ENCODE measurements at places on chromosomes 6 and 20.

DNA sequence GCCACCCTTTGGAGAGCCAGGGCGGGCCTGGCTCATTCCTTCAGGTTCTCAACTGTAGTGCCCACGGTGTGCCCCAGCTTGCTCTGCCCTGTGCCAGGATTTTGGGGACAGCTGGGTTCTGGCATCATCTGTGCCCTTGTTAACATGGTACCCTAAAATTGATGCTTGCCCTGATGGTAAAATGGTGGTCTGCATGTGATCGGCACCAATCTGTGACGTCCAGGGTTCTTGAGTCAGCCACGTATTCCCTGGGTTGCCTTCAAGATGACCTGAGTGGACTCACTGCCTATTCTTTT is 31.2 kb upstream of the APCDD1L start:
- DNase-seq: no peak

GRCh38 chr6:42520786-42521607 is 42.8 kb upstream of the UBR2 start:
- DNase-seq: no peak

DNA sequence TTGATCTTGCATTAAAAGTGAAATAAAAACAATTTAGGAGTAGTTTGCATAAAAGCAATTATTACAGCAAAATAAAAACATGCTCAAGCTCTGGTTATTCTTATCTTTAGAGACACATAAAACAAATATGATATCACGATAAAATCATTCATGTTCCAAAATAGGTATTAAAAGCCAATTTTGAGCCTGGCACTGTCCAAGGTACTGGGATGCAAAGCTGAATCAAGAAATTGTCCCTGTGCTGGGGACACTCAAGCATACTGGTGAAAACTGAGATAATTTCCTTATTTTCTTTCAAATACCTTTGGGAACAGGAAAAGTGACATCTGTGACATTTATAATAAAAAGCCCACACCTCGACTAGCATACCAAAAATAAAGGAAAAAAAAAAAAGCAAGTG is 931 bp upstream of the MTCL3 start:
- DNase-seq: no peak

GRCh38 chr20:49631061-49631716 is 63.3 kb upstream of the PTGIS start:
- no peak for DNase-seq

- no peak for DNase-seq
Measured at GRCh38 chr20:54177378-54177777, 3.6 kb upstream of the CYP24A1 start.

DNA sequence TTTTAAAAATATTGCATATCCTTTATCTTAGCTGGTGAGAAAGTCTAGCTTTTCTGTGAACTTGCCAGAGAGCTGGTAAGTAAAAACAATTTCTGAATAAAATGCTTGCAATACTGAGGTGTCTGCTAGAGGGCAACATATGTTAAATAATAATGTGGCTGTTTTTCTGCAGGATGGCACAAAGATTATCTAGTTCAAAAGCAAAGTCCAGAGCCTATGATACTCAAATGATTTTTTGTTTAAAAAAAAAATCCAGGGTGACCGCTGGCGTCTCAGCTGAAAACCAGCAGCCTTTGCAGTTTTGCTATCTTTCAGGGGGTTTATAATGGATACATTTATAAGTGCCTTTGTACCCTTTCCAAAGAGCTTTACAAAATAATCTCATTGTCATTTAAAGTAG is 194.9 kb downstream of the PHACTR1 start:
- DNase-seq: no peak

DNA sequence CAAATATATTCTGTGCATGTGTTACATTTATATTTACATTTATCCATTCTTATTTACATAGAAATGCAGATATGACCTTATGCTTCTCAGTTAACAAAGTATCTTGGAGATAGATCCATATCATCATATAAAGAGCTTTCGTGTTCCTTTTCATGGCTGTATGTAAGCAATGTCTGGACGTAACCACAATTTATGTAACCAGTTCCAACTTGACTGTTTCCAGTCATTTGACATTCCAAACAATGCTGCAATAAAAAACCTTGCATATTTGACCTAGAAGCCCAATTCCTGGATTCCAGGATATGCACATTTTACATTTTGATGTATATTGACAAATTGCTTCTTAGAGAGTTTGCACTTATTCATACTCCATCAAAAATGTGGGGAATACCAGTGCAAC is 113.7 kb upstream of the F13A1 start:
- no peak for DNase-seq

- no peak for DNase-seq
Measured at GRCh38 chr6:84579404-84579803, 185.0 kb downstream of the TBX18 start.

DNA sequence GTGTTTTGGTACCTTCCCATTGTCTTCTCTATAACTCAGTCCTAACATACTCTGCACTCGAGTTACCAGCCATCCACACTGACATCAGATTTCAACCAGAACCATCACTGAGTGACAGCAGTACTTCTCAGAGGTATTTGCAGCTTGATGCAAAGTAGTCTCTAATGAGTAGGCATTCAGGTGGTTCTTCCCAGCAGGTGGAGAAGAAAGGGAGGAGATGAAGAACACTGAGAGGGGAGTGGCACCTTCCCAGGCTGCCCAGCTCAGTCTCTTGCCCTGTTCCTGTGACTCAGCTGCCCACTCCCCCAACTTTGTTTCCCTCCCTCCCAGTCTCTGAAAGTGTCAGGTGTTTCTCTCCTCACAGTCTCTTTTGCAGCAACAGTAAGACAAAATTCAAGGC is 38.7 kb upstream of the SMIM28 start:
- no peak for DNase-seq

- no peak for DNase-seq
Measured at GRCh38 chr6:161561908-161562307, 288.0 kb upstream of the AGPAT4 start.

GRCh38 chr6:43396408-43397149 is 27.1 kb upstream of the ZNF318 start:
- DNase-seq: no peak

DNA sequence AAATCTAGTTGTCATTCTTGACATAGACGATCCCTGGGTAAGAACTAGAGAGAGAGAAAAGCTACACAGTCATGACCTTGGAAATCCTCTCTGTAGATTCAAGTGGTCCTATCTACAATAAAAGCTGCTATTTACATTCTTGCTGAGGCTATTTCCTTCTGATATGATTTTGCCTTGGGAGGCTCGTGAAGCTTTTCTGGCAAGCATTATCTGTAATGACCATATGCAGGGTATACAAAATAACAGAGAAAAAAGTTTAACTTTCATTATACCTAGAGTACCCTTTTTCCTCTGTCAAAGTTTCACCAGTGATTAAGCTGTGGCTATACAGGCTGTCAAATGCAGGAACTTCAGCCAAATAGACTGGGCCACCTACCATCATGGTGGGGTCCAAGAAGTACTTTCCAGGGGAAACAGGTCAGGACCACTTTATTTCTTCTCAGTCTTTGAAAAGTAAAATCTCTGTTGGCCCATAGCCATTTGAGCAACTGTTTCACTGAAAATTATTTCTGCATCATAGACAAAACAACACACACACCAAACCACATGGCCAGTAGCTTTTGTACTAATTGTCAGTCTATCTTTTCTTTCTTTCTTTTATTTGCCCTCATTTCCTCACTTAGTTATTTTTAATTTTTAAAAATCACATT is 677.0 kb upstream of the ID4 start:
- DNase-seq: no peak

GRCh38 chr20:53322651-53323050 is 271.0 kb downstream of the ZNF217 start:
- no peak for DNase-seq

DNA sequence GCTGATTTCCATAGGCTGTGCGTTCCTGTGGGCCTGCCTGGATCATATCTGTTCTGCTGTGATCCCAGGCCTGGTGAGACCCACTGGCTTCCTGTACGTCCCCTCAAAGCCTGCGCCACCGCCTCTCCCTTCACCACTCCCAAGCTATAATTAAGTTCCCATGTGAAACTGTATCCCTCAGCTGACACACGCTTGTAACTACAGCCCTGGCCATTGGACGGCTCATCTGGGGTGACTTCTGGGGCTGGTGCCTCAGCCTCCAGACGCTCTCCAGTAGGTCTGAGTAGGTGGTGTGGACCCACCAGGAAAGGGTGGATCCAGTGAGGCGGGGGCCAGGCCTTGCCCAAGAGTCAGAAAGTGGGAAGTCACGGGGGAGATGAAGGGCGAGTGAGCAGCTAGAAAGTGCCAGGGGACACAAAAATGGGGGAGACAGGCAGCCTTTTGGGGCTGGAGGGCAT is 21.0 kb downstream of the PPARD start:
- DNase-seq: no peak

- no peak for DNase-seq
Measured at GRCh38 chr6:17054647-17055046, 47.2 kb upstream of the STMND1 start.

GRCh38 chr6:108359901-108360882 is 65.3 kb downstream of the AFG1L start:
- DNase-seq: no peak

DNA sequence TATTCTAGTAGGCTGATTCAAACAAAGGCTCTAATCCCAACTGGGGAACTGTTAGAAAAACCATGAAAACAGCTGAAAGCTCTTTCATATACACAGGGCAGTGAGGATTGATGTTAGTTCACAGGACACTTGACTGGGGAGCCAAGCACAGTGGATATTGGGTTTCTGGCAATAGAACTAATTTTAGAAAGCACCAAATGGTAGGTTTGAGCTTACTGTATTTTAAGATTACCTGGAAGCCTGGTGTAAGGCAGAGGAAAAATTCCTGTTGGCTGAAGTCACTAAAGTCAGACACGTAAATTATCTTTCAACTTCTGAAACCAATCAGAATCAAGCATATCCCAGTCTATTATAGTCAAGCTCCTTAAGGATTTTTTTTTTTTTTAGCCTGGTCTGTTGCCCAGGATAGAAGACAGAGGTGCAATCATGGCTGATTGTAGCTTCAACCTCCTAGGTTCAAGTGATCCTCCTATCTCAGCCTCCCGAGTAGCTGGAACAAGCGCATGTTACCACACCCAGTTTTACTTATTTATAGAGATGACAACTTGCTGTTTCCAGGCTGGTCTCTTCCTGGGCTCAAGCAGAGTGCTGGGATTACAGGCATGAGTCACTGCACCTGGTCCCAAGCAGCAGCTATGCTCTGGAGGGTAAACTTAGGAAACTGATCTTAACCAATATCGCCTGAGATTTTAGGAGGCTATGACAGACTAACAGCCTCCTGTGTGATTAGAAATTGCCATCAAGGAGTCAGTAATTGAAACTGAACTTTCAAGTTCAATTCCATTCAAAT is 32.5 kb upstream of the SYNCRIP start:
- no peak for DNase-seq

DNA sequence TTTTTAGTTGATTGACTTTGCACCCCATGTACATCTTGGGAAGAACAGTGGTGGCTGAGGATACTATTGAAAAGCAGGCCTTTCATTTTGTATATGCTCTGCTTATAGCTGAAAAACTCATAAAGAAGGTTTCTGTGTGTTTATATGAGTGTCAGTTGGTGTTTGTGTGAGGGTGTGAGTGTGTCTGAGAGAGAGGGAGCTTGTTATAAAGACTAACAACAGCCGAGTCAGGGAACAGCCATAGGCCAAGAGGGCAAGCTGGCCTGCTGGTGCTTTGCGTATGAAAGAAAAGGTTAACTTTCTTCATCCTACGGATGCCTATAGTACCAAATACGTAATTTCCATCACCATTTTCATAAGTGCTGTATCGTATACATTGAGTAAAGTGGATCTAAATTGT is 88.3 kb downstream of the MTHFD1L start:
- no peak for DNase-seq

GRCh38 chr6:45741437-45742171 is 274.1 kb downstream of the CLIC5 start:
- no peak for DNase-seq

DNA sequence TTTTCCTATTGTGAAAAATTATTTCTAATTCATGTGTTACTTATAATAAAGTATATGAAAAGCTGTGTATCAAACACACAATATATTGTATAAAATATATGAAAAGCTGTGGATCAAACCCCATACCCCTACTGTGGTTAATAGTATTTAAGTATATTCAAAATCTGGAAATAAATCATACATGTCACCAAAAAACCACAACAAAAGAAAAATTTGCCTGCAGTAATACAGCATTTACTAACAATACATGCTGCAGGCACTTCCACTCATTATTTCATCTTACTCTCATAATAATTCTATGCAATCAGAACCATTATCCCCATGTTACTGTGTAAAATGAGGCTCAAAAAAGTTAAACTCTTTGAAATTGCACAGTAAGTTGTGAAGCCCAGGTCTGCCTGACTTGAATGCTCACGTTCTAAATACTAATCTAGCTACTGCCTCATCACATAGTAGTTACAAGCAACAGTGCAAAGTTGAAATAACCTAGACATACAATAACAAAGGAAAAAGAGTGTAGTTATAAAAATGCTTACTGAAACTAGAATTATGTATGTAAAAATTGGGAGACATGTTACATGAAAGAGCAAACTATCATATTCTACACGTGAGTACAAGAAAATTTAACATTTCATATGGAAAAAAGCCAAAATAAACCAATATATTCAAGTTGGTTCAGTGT is 61.7 kb downstream of the FAM217A start:
- DNase-seq: no peak

GRCh38 chr20:10708351-10709185 is 34.8 kb upstream of the JAG1 start:
- DNase-seq: no peak

DNA sequence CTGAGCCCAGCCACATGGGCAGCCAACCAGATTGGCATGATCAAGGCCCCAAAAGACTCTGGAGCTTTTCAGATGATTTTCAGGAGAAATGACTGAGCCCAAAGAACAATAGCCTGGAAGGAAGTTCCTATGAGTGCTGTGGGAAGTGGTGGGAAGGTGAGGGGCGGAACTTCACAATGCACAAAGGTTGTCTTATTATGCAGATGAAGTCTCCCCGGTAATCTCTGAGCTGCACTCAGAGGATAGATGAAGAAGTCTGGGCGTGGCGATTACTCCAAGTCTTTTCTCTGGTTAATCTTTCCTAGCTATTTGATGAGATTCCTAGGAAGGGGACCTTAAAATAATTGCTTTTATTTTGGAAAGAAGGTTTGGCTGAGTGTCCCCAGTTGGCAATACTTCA is 36.9 kb downstream of the LBP start:
- DNase-seq: no peak

DNA sequence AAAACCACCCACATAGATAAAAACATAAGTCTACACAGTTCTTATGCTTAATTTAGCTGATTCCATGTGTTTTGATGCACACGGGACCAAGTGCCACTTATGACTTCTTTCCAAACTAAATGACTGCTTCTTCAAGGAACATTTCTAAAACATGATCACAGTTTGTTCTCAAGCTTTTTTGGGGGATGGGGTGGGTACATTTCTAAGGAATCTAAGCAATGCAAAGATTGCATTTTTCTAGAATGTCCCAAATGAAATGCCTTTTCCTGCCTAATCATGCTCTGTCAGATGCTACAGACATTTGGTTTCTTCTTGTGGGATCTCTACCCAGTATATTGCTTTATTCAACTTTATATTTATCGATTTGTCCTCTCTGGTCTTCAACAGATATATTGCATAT is 496.8 kb upstream of the JAG1 start:
- no peak for DNase-seq

GRCh38 chr6:135586844-135587243 is 89.3 kb upstream of the AHI1 start:
- DNase-seq: no peak

Measured in T-helper 22 cell (primary cell).